ENCODE measurements at places on chromosomes 13 and 19.

- no peak for DNase-seq
These were observed 107.5 kb downstream of the CYSLTR2 start for GRCh38 chr13:48761256-48761655.

DNA sequence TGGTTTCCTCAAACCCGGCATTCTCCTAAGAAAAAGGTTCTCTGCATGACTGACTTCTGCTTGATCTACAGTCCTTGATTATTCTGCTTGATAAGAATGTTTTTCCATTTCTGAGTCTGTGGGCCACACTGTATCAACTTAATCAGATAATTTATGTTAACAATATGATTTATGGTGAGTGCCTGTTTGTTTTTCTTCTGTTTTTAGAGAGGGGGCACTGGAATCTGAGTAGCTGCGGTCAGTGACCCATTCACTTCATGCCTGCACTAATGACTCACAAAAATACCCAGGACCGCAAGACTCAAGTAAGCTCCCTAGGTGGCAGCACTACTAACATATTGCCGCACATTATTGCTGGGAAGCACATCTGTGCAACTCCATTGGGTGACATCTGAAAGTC, 542.3 kb upstream of the ATXN8OS start:
- no peak for DNase-seq

- DNase-seq = no peak
These were observed 5.5 kb downstream of the SLC15A1 start for GRCh38 chr13:98746968-98747367.

DNA sequence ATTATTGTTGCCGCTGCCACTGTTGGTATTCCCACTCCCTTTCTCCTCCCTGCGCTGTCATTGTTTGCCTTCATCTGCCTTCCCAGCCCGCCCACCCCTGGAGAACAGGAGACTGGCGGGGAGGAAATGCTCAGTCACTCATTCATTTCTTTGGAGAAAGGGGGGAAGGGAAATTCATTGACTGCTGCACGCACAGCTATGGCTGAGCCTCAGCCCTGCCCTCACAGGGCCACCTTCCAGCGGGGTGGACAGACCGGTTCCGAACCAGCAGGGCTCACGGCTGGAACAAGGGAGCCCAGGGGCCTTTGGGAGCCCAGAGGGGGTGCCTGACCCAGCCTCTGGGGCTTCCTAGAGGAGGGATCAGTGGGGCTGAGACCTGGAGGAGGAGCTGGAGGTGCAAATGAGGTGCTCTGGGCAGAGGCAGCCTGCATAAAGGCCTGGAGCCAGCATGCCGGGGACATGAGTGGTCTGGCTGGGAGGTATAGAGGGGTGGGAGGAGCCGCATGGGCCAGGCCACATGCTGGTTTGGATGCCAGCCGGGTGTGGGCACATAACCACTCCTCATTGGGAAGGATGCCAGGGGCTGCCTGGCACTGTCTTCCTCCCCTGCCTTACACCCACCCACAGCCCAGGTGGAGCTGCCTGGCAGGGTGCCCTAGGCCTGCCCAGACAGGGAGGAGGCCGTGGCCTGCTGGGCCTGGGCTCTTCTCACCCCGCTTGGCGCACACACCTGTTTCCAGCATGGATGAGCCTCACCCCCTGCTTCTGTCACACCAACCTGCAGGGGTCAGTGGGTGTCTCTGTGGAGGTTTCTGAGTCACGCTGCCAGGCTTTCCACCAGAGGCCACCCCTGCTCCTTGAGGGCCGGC, 26.8 kb downstream of the PPP5C start:
- DNase-seq = no peak

DNA sequence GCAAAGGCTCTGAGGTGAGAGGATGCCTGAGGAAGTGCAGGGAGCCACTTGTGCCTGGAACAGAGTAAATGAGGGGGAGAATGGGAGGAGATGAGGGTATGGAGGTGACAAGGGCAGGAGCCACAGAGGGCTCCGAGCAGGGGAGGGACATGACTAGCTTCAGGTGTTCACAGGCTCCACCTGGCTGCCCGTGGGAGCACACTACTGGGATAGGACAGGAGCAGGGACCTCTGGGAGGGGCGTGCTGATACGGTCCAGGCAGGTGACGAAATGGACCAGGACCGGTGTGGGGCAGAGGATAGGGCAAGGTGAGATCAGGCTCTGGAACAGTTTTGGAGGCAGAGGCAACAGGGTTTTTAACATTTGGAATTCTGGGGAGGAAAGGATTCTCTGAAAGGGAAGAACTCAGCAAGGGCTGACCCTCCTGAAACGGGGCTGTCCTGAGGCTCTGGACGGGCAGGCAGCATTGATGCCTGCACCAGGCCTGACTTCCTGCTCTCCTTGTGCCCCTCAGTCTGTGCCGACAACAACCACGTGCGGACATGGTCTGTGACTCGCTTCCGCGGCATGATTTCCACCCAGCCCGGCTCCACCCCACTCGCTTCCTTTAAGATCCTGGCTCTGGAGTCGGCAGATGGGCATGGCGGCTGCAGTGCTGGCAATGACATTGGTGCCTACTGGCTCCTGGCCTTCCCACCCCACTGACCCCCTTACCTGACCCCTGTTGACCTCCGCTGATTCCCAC, 11.6 kb downstream of the SHKBP1 start:
- no peak for DNase-seq

- DNase-seq = no peak
These were observed 149.2 kb downstream of the COL4A1 start for GRCh38 chr13:110157718-110158117.

Measured in T-helper 1 cell (primary cell).